B cell (primary cell): ENCODE measurements at places on chromosomes 3 and 15.

DNA sequence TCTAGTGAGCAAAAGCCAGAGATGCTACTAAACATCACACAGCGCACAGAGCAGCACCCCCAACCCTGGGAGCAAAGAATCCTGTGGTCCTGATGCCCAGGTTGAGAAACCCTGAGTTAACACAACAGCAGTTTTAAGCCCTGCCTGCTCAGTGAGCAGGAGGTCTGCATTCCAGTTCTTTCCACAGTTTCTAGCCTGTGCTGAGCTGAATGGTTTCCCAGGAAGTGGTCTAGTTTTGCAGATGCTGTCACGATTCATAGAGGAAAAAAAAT is 171.1 kb upstream of the PROK2 start:
- DNase-seq, result no peak

DNA sequence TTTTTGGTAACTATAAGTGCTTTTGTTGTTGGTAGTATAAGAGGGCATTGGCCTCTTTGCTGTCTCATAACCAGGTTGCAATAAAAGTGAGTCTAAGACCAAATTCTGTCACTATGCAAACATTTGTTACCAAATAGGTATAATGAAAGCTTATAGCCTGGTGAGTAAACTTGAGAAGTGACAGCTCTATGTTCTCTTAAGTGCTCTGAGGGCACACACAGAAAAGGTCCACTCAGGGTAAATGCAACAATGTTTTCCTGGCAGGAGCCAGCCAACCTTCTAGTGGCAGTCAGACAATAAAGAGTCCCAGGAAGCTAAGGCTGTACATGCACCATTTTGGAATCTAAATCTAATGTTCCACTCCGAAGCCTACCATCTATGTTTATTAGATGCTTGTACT is 262.1 kb upstream of the TGFBR2 start:
- DNase-seq, result no peak

DNA sequence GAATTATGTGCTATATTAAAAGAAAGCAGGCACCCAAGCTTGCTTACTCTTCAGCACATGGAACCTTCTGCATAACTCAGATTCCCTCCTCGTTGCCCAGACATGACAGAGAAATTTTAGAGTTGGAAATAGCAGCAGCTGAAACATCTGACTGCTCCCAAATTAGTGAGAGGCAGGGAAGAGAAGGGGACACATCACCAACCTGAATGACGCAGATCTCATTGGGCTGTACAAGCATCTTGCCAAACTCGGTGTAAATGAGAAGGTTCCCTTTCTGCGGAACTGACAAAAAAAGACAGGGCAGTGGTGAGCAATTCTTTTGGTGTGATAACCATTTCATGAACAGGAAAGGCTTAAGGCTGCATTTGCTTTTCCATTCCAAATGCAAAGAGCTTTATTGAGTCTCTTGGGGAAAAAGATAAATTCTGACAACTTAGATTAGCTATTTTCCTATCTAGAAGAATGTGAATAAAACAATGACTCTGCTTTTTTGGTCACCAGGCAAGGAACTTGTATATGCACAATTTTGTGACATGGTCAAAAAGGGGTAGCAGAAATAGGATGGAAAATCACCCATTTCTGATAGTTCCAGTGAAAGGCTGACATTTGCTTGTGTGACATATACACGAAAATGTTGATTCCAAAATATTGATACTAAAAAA is 35.1 kb downstream of the HGD start:
- DNase-seq, result no peak

DNA sequence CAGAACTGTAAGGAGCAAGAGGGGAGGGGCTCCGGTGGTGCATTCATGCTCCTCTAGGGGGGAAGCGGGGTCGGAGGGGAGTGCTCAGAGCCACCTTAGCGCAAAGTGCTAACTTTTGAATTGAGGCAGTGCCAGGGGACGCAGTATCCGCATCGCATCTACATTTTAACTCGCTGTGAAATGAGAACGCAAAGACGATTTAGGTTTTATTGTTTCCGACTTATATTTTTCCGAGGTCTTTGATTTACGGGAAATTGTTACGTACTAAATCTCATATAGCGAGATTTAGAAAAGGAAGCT is 212 bp downstream of the TCAIM start:
- no peak for DNase-seq

GRCh38 chr15:75791337-75791713 is 51.9 kb upstream of the UBE2Q2 start:
- no peak for DNase-seq

GRCh38 chr15:56732135-56732885 is 999 bp downstream of the ZNF280D start:
- DNase-seq, result peak; percentile 32

DNA sequence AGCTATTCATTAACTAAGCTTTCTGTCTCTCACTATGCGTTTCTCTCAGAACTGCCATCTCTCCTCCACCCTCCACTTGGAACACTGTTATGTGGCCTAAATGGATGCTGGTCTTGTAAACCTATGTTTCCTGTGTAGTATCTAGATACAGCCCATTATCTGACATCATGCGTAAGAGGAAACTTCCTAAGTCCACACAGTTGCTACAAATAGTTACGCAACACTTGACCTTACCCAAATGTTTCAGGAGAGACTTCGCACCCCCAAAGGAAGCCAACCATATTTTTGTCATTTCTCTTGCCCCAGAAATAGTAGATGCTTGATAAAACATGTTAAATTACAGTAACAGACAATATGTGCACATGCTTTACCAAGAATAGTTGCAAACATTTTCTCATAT is 87.2 kb upstream of the TPRG1 start:
- no peak for DNase-seq

GRCh38 chr3:101518421-101518871 is 5.4 kb upstream of the SENP7 start:
- DNase-seq, result peak; percentile 19

DNA sequence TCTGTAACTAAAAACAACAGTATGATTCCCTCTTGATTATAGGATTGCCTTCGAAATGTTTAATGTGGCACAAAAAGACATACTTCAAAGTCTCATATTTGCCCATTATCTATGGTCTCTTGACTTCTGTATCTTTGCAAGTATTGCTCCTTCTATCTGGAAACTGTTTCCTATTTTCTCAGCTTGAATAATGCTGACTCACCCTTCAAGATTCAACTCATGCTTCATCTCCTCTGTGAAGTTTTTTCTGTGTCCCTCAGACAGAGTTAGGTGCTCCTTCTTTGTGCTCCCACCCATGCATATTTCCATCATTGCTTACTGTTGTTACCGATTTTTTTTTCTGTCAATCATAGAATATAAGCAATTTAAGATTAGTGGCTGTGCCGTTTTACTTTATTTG is 192.8 kb upstream of the ROBO1 start:
- DNase-seq, result no peak

DNA sequence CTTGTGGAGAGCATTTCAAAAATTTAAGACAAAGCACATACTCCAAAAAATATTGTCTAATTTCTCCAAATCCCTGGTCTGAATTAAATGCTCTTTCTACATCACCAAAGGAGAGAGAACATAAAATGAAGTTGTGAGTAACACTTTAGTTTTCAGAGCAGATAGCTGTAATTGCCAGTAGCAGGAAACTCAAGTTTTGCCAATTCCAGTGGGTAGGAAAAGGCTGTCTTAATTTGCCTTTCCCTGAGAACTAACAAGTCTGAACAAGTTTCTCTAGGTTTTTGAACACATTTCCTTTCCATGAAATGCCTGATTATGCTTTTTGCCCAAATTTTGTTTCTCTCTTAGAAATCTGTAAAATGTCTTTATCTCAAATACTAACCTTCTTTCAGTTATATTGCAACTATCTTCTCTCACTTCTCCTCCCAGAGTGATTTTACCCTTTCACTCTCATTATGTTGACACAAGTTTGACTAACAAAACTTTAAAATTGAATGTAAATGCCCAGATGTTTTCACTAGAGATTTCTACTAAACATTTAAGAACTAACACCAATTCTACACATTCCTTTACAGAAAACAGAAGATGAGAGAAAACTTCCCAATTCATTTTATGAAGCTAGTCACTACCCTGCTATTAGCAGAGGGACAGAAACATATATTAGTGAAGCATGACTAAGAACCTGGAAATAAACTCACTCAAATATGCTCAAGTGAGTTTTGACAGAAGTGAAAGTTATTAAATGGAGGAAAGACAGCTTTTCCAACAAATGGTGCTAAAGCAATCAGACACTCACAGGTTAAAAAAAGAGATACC is 38.4 kb downstream of the RFX7 start:
- DNase-seq, result no peak
